Astrocyte (in vitro differentiated cells and primary cell): ENCODE measurements at places on chromosomes 16 and 17. TPM values are rescaled to one million over a fixed set of nuclear protein-coding genes. Genes with fewer than 3 reads are reported as not detected.

GRCh38 chr16:739560-740458 is 988 bp downstream of the CIAO3 start:
- DNase-seq: no peak

- DNase-seq: peak; percentile 80
Measured at GRCh38 chr17:47879028-47879585, 16.9 kb upstream of the SP2 start.

DNA sequence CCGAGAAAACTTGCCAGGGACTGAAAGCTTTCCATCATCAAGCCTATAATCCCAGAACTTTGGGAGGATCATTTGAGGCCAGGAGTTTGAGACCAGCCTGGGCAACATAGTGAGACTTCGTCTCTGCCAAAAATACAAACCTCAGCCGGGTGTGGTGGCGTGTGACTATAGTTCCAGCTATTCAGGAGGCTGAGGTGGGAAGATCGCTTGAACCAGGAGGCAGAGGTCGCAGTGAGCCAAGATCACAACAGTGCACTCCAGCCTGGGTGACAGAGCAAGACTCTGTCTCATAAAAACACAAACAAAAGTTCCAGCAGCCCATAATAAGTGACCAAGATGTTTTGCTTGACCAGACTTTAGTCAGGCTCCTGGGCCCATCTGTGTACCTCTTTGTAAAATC is 1.9 kb downstream of the MEAK7 start:
- peak; percentile 14 for DNase-seq

DNA sequence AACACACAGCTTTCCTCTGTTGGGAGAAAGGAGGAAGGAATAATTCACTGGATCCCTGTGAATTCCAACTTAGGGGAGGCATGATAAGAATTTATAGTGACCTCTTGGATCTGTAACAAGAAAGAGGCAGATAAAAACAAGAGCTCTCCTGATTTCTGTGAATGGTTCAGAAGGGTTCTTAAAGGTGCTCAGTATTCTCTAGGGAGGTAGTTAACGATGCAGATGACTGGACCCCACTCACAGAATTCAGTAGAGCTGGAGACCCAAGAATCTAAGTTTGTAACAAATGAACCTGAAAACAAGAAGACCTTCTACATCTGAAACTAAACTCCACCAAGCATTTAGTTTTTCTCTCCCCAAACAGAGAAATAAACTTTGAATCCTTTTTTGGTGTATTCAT is 8.6 kb downstream of the ZNRF1 start:
- DNase-seq: no peak

GRCh38 chr16:9048302-9048700 is 43.1 kb upstream of the HAPSTR1 start:
- peak; percentile 46 for DNase-seq

TPSG1 gene
- not detected in 2 replicates for total RNA-seq

GRCh38 chr17:39920218-39921210 is 2.1 kb upstream of the GSDMB start:
- DNase-seq: no peak

- no peak for DNase-seq
Measured at GRCh38 chr17:17824119-17824782, 12.5 kb downstream of the SREBF1 start.

GRCh38 chr16:66298006-66298405 is 68.5 kb upstream of the CDH5 start:
- no peak for DNase-seq

ZCCHC14 gene
- total RNA-seq: 19.0 and 19.2 TPM in 2 replicates

DNA sequence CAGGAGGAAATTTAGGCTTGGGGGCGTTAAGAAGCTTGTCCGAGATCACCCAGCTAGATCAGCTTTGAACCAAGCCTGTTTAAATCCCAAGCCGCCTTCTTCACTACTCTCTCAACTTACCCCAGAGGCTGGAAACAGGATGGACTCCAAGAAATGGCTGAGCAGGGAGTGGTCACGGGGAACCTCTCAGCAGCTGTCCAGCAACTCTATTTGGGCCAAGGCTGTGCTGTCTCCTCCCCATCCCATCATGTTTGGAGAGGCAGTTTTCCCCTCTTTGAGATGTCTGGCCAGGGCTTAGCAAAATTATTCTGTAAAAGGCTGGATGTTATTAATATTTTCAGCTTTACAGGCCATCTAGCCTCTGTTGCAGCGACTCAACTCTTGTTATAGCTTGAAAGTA is 305.7 kb downstream of the RBFOX1 start:
- no peak for DNase-seq

DNA sequence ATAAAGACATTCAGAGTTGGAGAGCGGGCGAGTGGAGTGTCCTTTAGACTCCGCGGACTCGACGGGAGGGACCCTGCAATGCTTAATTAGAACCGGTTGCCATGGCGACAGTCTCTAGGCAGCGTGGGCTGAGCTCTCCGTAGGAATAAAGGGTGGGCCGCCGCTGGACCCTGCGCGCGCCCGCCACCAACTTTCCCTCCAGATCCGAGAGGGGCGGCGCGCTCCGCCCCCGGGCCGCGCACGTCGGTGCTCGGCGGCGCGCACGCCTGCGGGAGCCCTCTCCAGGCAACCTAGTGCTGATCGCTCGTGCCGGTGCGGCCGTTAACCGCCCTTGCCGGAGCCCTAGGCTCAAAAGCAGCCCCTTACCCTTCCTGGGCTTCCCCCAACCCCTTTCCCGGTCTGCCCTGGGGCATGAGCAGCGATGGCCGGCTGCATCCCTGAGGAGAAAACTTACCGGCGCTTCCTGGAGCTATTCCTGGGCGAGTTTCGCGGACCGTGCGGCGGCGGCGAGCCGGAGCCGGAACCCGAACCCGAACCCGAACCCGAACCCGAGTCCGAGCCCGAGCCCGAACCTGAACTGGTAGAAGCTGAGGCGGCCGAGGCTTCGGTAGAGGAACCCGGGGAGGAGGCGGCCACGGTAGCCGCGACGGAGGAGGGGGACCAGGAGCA is at the start of gene PPM1E:
PPM1E (plus strand) TSS at position 278 of the 669 bp plus-strand sequence.
- peak; percentile 39 for DNase-seq

TCAP gene
- 0.98 and 1.4 TPM in 2 replicates for total RNA-seq

GRCh38 chr16:88316941-88317612 is 65.7 kb upstream of the ZNF469 start:
- no peak for DNase-seq

- DNase-seq: no peak
Measured at GRCh38 chr16:86558355-86559193, 3.5 kb upstream of the MTHFSD start.

DNA sequence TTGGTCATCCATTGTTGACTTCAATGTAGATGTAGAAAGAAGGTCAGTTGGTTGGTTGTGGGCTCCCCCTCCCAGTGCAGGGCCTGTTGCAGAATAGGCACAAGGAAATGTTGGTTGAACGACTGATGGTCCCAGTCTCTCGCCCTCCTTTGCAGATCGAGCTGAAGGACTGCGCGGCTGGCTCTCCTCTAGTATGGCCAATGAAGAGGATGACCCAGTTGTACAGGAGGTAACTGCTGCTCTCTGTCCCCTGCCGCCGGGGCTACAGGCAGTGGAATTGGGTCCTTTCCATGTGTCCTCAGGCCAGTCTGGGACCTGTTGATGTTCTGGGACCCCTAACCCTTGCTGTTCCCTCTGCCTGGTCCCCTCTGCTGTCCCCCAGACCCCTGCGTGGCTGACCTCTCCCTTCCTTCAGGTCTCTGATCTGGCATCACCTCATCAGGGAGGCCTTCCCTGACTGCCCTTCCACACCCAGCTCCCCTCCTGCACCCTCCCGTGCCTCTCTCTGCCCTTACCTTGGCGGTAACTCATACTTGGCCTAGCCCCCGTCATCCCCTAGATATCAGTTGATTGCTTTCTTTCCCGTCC is 5.7 kb downstream of the POLR3E start:
- no peak for DNase-seq

DNA sequence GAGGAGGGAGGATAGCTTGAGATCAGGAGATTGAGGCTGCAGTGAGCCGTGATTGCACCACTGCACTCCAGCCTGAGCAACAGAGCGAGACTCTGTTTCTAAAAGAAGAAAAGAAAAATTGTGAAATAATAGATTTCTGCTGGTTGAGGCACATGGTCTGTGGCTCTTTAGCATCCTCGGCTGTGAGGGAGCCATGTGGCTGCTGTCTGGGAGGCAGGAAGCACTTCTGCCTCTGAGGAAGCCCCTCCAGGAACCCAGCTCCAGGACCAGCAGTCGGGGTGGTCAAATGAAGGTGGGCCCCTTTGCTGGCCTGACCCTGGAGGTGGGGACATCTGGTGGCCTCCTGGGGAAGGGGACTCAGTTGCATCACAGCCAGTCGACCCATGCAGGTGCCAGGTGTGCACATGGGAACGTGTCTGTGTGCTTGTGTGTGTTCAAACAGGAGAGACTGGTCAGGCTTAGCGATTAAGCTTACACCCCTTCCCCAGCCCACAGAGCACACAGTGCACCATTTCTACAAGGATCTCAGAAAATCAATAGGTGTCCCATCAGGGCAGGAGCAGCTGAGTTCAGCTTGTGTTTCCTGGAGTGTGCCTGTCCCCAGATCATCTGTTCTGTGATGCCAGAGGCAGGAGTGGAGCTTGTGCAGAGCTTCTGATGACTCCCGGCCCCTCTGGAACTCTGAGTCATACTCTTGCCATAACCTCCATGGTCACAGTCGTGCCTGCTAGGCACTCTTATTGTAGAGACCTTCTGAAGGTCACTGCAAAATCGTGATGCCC is 24.3 kb upstream of the MGAT5B start:
- DNase-seq: no peak

- peak; percentile 91 for DNase-seq
Measured at GRCh38 chr17:15462976-15463772, 4.2 kb downstream of the CDRT4 start.

KCNH4 gene
- not detected in 2 replicates for total RNA-seq

CLEC3A gene
- total RNA-seq: not detected in 2 replicates

- no peak for DNase-seq
Measured at GRCh38 chr17:39217734-39218369, 7.9 kb downstream of the STAC2 start.

CD19 gene
- not detected in 2 replicates for total RNA-seq

- no peak for DNase-seq
Measured at GRCh38 chr16:67482233-67482924, 968 bp downstream of the AGRP start.

DNA sequence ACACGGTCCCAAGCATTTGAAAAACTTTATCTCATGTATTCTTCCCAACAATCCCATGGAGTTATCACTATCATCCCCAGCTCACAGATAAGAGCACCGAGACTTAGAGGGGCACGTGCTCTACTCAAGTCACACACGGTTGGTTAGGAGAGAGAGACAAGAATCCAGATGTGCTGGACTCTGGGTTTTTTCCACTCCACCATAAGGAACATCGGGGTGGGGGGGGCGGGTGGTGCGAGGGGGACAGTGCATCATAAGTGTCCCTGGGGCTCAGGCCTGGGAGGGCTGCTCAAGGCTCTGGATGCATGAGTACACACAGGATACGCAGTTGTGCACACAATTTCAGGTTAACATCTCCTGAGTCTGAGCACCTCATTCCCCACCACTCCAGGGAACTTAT is 7.4 kb downstream of the CDC42EP4 start:
- no peak for DNase-seq

LITAFD gene
- total RNA-seq: not detected in 2 replicates

PRAC1 gene
- total RNA-seq: not detected in 2 replicates

WWOX gene
- 7.1 and 7.3 TPM in 2 replicates for total RNA-seq

GRCh38 chr16:19377864-19378263 is 39.8 kb upstream of the TMC5 start:
- DNase-seq: no peak

MAF gene
- 19.3 and 21.8 TPM in 2 replicates for total RNA-seq

- no peak for DNase-seq
Measured at GRCh38 chr17:71402661-71403141, 718.1 kb upstream of the SOX9 start.

PPP1R27 gene
- 0.65 TPM in 1 of 2 replicates, not detected in the other for total RNA-seq

SLC6A4 gene
- total RNA-seq: not detected in 2 replicates

GRCh38 chr16:23968176-23968575 is 132.4 kb downstream of the PRKCB start:
- DNase-seq: no peak

GRCh38 chr16:48479329-48479728 is 94.1 kb upstream of the SIAH1 start:
- DNase-seq: no peak

DNA sequence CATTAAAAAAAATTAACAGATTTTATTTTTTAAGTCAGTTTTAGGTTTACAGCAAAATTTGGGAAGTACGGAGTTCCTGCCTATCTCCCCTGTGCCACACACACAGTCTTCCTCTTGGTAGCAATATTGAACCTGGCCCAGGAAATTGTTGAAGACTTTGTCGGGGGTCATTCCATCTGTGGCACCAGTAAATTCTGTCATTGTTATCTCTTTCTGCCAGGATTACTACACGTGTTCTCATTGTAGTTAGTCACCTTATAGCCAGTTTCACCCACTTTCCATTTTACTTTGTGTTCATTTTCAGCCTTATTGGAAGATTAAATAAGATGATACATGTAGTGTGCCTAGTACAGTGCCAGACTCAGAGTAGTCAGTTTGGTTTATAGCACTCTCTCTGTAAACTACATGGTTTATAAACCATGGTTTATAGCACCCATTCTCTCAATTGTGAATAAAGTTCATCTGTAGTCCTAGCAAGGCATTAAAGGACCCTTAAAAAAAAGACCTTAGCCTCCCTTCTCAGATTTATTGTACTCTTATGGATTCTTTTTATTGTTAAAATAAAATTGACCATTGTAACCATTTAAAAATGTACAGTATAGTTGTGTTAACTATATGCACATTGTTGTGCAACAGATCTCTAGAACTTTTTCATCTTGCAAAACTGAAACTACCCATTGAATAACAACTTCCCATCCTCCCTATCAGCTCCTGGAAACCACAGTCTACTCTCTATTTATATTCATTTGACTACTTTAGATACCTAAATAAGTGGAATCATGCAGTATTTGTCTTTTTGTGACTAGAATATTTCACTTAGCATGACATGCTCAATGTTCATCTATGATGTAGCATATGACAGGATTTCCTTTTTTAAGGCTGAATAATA is 36.1 kb downstream of the NLK start:
- DNase-seq: no peak

TM4SF5 gene
- not detected in 2 replicates for total RNA-seq

SYCE1L gene
- 2.0 and 5.2 TPM in 2 replicates for total RNA-seq
